ENCODE measurements at places on chromosomes 5 and 9. TPM values are rescaled to one million over a fixed set of nuclear protein-coding genes. Genes with fewer than 3 reads are reported as not detected.

Gene PRDM12
- not detected for total RNA-seq

Gene SPATA9
- not detected for total RNA-seq

Gene INSL6
- not detected for total RNA-seq

Gene KIF4B
- total RNA-seq = 0.07 TPM

Gene DOCK8
- total RNA-seq = 9.2 TPM

Gene KIAA1958
- total RNA-seq = 22.0 TPM

All from uterus (tissue), 4 donors.